Myocyte (in vitro differentiated cells): ENCODE measurements at places on chromosomes 6 and 20. TPM values are rescaled to one million over a fixed set of nuclear protein-coding genes. Genes with fewer than 3 reads are reported as not detected.

DNA sequence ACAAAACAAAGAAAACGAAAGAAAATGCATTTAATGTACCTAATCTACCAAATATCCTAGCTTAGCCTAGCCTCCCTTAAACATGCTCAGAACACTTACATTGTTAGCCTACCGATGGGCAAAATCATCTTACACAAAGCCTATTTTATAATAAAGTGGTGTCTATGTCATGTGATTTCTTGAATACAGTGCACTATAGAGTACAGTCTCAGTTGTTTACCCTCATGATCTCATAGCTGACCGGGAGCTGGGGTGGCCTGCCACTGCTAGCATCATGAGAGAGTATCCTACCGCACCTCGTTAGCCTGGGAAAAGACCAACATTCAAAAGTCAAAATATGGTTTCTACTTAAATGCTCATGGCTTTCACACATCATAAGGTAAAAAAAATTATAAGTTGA, 16.6 kb downstream of the GCNT2 start:
- DNase-seq: no peak

DNA sequence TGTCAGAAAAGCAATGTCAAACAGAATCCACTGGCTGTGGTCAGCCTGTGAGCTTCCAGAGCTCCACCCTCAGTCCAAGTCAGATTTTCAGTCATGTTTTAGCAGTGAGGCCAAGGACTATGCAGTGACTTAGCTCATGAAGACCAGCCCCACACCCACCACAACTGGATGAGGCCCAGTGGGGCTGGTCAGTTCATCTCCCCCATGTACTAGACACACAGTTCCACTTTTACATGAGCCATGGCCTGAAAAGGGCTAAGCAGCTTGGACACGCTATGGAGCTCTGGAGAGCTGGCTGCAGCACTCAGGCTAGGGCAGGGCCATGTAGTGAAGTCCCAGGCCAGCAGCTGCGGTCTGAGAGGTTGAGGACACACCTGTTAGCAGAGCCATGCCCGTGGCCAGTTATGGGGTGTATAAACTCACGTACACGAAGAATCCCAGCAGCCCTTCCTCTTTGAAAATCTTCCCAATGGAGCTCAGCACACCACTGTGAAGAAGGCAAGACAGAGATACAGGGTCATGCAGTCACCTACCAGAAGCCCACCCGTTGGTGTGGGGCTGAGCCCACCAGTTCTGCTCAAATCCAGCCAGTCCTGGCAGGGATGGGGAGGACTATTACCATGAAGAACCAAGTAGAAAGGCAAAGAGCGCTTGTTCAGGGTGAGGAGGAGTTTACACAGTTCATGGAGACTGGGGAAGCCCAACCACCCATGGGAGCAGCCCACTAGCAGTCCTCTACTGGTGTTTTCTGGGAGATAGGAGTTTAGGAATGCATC, 10.6 kb downstream of the MTCH1 start:
- peak; percentile 43 for DNase-seq

- peak; percentile 70 for DNase-seq
These were observed 293.7 kb upstream of the TCF21 start for GRCh38 chr6:133595111-133595761.

DNA sequence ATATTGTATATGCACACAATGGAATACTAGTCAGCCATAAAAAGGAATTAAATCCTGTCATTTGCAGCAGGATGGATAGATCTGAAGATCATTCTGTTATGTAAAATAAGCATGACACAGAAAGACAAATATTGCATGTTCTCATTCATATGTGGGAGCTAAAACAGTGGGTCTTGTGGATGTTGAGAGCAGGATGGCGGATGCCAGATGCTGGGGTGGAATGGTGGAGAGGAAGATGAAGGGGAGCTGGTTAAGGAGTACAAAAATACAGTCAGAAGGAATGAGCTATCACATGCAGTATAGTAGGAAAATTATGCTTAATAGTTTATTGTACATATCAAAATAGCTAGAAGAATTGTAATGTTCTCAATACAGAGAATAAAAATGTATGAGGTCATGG, 41.8 kb downstream of the THBS2 start:
- no peak for DNase-seq

The TOMM6 gene
- total RNA-seq: 101 and 115 TPM in 2 replicates

The ANKRD6 gene
- 0.48 and 4.0 TPM in 2 replicates for total RNA-seq

- no peak for DNase-seq
These were observed 193.9 kb downstream of the ZDHHC14 start for GRCh38 chr6:157574851-157575424.

DNA sequence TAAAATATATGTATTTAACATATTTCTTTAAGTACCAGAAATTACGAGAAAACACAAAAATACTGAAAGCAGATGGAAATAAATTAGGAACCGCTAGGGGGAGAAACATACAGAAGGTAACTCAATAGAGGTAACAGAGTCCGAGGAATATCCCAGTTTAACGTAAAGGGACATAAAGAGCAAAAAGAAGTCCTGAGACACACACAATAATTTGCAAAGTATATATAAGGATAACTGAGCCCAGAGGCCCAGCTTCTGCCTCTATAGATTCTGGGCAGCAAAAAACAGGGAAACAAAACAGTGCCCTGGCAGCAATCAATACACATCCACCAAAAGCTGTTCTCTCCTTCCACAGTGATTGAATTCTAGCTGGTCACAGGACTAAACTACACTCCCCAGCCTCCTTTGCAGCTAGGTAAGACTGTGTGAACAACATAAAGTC, 15.1 kb downstream of the TBC1D32 start:
- DNase-seq: peak; percentile 16

- DNase-seq: no peak
These were observed 637.0 kb downstream of the COL12A1 start for GRCh38 chr6:74568861-74569260.

The HLA-DPA1 gene
- 0.27 and 0.68 TPM in 2 replicates for total RNA-seq

The ZNF165 gene
- 0.78 TPM in 1 of 2 replicates, not detected in the other for total RNA-seq
